ENCODE measurements at places on chromosomes 5 and 9. TPM values are rescaled to one million over a fixed set of nuclear protein-coding genes. Genes with fewer than 3 reads are reported as not detected.

GRCh38 chr5:75199071-75199470 lies 37.6 kb downstream of the ANKRD31 start:
- H3K4me1 ChIP-seq: no peaks in the 10 kb centered on the region
- H3K27ac ChIP-seq: no peak overlapping the region
- H3K27me3 ChIP-seq: peaks cover 4% of the 10 kb centered on the region
- DNase-seq: no peak
- no peaks in the 10 kb centered on the region for H3K36me3 ChIP-seq
- no peak overlapping the region for H3K4me3 ChIP-seq

LCN12 gene
- 0.41 TPM for total RNA-seq

DNA sequence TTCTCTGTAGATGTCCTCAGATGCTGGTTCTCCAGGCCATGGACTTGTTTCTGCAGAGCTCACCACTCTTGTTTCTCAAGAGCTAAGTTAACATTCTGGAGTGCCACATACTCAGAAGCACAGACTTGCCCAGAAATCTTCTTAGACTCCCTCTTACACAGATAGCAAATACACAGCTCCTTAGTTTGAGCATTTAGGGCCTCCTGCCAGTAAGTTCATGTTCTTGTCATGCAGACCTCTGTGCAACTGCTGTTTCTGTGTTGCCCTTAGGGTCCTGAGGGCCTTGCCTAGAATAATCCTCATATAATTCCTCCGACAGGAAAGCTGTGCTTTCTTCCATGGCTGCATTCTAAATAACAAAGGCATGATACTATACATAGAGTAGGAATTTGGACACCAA lies 1.3 kb upstream of the PTPDC1 start:
- no peak for DNase-seq
- H3K27ac ChIP-seq: no peak overlapping the region
- no peaks in the 10 kb centered on the region for H3K27me3 ChIP-seq
- peaks cover 22% of the 10 kb centered on the region for H3K4me1 ChIP-seq
- H3K4me3 ChIP-seq: no peak overlapping the region

DNA sequence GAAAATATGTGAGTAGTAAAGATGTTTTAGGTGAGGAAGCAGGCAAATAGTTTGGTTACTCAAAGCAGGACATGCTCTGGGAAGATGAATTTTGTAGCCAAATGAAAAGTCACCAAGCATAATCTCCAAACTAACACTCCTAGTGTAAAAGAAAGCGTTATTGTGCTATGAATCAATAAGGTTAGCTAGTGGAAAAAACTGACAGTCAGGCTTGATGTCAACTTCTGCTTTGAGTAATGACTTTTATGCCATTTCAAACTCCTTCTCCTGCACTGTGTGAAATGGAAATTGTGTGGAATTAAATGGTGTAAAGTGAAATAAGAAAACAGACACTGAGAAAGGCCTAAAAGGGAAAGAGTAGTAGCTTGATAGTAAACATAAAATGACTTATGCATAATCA lies 637.2 kb upstream of the DMAC1 start:
- DNase-seq: no peak
- H3K27me3 ChIP-seq: no peaks in the 10 kb centered on the region
- H3K4me3 ChIP-seq: no peak overlapping the region
- H3K36me3 ChIP-seq: no peaks in the 10 kb centered on the region
- H3K27ac ChIP-seq: no peak overlapping the region

DNA sequence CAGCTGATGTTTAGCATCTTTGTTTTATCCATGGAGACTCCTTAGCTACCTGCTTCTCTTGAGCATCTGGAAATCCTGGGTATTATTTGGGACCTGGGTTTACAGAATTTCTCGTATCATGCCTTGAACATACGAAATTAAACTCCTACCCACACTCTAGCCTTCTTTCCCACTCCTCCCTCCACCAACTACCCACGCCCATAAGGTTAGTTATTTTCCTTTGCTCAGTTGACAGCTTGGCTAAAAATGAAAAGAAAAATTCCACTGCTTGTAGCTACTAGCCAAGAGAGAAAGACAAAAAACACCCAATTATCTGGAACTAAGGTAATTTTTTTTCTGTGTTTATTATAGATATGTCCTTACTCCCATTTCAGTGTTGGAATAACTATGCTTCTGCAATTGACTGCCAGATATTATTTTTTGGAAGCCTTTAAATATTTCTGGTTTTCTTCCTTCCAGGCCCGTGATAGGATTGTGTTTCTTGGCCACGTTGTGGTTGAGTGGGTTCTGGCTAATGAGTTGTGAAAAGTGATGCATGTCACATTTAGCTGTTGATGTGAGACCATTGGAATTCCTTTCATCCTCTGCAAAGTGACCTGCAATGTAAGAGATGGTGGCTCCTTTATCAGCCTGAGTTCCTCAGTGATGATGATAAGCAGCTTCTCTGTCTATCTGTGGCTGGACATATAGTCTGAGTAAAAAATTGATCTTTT lies 308.1 kb downstream of the LRRC70 start:
- no peak for DNase-seq
- no peaks in the 10 kb centered on the region for H3K36me3 ChIP-seq
- no peak overlapping the region for H3K4me3 ChIP-seq
- H3K27ac ChIP-seq: no peak overlapping the region

JADE2 gene
- total RNA-seq: 37.2 TPM

DENND1A gene
- 26.7 TPM for total RNA-seq

EHMT1 gene
- 41.0 TPM for total RNA-seq

CER1 gene
- not detected for total RNA-seq

GRCh38 chr5:111734013-111734412 lies 23.0 kb downstream of the NREP start:
- peak overlapping the region; percentile 77 for H3K27ac ChIP-seq
- peaks cover 62% of the 10 kb centered on the region for H3K4me1 ChIP-seq
- no peak overlapping the region for H3K4me3 ChIP-seq
- H3K36me3 ChIP-seq: peaks cover 28% of the 10 kb centered on the region

- H3K4me1 ChIP-seq: peaks cover 23% of the 10 kb centered on the region
- no peak for DNase-seq
- peaks cover 31% of the 10 kb centered on the region for H3K36me3 ChIP-seq
- H3K27me3 ChIP-seq: no peaks in the 10 kb centered on the region
- H3K27ac ChIP-seq: no peak overlapping the region
- H3K4me3 ChIP-seq: no peak overlapping the region
These were observed 8.4 kb downstream of the HDAC3 start for GRCh38 chr5:141628175-141628788.

GABRA6 gene
- total RNA-seq: not detected

Data from HFFc6 (cell line).